ENCODE measurements at places on chromosomes 12 and 14. TPM values are rescaled to one million over a fixed set of nuclear protein-coding genes. Genes with fewer than 3 reads are reported as not detected.
A peak's percentile ranks its signal among the peaks of the same experiment; 100 is the strongest.

The CLEC4C gene
- not detected for total RNA-seq

The LTB4R gene
- total RNA-seq: 3.1 TPM

The TAS2R19 gene
- total RNA-seq: 0.85 TPM

The C3AR1 gene
- total RNA-seq: 7.4 TPM

The CLEC9A gene
- not detected for total RNA-seq

The ZFYVE26 gene
- total RNA-seq: 17.0 TPM

The LRFN5 gene
- 1.0 TPM for total RNA-seq

The REP15 gene
- 1.6 TPM for total RNA-seq

The IFT81 gene
- total RNA-seq: 11.2 TPM

The TOMM20L gene
- not detected for total RNA-seq

The SOX5 gene
- 14.3 TPM for total RNA-seq

The COX6A1 gene
- total RNA-seq: 197 TPM

The FERMT2 gene
- 111 TPM for total RNA-seq

- DNase-seq: peak; percentile 77
Observed at GRCh38 chr12:53045696-53046045, 4.2 kb upstream of the TNS2 start.

GRCh38 chr14:25116607-25117006 is 66.7 kb upstream of the STXBP6 start:
- no peak for DNase-seq

DNA sequence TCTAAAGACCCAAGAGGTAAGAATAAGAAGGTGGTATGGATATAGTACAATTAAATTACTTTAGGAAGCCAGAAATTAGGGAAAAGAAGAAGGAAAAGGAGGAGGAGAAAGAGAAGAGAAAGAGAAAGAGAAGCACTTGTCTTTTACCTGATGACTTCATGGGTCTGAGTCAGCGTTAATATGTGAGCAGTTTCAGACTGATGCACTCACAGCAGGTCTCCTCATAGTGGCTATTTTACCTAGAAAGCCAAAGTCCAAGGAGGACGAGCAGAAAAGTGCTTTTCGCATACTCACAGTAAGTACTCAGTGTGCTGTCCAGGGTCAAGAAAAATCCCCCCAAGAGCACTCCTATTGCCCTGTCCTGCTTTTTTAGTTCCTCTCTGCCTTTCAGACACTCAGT is 222.1 kb downstream of the C12orf42 start:
- no peak for DNase-seq

- no peak for DNase-seq
Observed at GRCh38 chr14:99854831-99855230, 61.6 kb downstream of the EML1 start.

GRCh38 chr12:107385509-107385908 is 292.2 kb upstream of the CRY1 start:
- no peak for DNase-seq

DNA sequence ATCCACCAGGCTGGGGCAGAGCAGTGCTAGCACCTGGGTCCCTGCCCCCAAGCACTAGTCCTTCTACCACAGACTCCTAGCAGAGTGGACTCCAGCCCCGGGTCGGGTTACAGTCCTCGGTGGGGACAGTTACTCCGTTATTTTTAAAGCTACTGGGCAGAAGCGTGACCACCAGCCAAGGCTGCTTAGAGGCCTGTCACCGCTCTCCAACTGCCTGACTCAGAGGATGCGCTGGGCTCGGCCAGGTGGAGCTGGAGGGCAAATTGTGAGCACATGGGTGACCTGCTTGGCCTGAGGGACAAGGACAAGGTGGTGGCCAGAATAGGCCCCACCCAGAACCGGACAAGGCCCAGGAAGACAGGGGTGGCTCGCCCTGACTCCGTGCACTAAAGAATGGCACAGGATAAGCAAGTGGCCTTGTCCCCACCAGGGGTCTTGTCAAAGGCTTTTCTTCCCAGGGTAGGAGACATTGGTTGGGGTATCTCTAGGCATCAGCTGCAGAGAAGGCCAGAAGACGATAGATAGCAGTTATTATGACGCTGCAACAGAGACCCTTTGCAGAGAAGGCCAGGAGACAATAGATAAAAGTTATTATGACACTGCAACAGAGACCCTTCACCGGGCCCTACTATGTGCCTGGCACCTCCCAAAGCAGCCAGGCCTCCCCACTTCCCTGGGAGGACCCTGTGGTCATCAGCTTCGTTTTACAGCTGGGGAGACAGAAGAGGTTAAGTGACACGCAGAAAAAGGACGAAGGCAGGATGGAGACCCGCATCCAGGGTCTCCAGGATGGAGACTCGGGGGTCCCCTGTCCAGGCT is 1.6 kb downstream of the ABCB9 start:
- no peak for DNase-seq

DNA sequence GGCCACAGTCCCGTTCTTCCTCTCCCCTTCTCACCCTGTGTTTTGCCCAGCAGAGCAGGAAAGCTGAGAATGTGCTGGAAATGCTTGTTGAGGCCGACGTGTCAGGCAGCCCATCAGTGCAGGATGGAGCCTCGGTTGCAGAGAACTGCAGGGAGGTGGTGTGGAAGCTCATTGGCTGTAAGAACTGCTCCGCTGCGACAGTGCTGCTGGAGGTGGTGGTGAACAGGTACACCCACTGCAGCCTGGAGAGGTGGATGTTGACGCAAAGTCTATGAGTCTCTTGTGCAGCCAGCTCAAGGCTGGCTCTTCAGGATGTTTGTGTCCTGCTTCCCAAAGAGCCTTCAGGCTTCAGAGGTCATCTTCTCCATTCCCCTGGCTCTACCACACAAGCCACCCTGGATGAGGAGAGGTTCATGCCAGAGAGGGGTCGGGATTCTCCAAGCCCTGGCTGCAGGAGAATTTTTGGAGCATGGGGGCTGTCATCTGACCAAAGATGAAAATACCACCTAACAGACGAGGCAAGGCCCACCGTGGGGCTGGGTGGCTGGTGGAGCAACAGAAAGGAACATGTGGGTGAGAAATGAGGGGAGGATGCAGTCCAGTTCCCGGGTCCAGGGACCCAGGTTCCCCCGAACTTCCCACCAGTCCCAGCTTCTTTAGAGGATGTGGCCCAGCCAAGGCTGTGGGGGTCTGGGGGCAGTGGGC is 174.1 kb upstream of the PRMT8 start:
- no peak for DNase-seq

DNA sequence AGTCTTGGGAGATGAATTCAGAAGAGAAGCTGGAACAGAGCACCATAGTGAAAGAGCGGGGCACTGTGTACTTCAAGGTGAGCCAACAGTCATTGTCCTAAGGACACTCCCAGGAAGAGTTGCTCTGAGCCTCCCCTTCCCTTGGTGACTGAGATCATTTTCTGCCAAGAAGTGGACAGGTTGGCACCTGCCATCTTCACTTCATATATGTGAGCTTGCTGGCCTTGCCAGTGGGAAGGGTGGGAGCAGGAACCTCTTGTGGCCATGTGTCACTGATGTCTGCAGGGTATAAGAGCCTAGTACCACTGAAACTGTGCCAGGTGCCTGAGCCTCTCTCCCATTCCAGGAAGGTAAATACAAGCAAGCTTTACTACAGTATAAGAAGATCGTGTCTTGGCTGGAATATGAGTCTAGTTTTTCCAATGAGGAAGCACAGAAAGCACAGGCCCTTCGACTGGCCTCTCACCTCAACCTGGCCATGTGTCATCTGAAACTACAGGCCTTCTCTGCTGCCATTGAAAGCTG is 5.3 kb downstream of the FKBP4 start:
- DNase-seq: no peak

DNA sequence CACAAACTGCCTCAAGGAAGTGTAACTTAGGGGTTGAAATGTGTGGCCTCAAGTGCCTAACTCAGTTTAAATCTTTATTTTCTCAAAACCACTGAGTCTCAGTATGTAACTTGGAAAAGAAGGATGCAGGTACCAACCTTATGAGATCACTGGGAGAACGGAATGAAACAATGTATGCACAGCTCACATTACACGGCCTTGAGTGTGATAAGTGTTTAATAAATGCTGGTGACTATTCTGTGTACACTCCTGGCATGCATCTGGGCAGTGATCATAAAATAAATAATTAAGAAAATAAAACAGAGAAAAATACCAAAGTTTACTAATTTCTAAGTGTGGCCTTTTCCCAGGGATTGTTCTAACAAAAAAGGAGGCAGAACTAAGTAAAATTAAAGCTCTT is 974.5 kb upstream of the FLRT2 start:
- DNase-seq: no peak

DNA sequence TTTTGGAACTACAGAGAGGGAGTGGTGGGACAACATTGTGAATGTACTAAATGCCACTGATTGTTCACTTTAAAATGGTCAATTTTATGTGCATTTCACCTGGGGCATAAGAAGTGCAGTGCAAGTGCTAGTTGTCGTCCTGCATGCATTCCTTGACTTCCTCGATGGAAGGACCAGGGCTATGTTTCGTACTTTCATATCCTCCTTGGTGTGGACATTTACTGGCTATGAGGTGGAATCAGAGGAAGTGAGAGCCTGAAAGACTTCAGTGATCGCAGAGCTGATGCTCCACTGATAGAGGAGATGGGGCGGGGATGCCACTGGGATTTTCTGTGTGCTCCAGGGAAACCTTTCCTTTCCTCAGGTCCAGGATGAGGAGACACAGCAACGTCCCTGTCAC is 54.1 kb upstream of the DDX11 start:
- DNase-seq: no peak

DNA sequence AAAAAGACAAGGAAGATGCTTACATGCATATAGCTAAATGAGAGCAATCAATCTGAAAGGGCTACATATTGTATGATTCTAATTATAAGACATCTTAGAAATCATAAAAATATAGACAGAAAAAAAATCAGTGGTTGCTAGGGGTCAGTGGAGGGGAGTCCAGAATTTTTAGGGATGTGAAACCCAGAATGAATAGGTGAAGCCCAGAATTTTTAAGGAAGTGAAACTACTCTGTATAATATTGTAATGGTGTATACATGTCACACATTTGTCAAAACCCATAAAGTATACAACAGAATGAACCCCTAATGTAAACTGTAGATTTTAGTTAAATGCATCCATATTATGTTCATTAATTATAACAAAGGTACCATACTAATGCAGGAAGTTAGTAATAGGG is 713.2 kb downstream of the FLRT2 start:
- no peak for DNase-seq

- DNase-seq: no peak
Observed at GRCh38 chr12:121170611-121171260, 38.1 kb downstream of the P2RX7 start.

GRCh38 chr14:80636071-80636470 is 305.5 kb downstream of the CEP128 start:
- DNase-seq: no peak

DNA sequence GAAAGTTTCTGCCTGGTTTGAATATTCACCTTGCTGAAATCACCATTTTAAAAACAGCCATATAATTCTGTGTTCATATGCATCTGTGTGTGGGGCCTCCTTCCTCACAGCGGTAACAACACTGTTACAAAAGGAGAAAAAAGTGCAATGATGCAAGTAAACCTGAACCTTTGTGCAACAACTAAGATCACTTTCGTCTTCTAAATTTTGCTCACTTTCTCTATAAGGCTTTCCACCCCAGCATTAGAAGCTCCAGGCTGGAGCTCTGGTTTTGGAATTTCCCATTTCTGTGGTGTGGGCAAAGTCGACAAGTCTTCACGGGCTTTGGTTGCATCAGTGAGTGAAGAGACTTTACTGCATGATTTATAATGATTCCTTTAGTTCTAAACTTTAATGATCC is 18.4 kb downstream of the FGD6 start:
- no peak for DNase-seq

GRCh38 chr14:71004481-71004880 is 97.2 kb downstream of the PCNX1 start:
- DNase-seq: no peak

GRCh38 chr12:15700595-15700994 is 88.6 kb downstream of the EPS8 start:
- DNase-seq: no peak

All from right cardiac atrium (tissue), 5 donors.